ENCODE measurements at places on chromosomes 5 and 9.

DNA sequence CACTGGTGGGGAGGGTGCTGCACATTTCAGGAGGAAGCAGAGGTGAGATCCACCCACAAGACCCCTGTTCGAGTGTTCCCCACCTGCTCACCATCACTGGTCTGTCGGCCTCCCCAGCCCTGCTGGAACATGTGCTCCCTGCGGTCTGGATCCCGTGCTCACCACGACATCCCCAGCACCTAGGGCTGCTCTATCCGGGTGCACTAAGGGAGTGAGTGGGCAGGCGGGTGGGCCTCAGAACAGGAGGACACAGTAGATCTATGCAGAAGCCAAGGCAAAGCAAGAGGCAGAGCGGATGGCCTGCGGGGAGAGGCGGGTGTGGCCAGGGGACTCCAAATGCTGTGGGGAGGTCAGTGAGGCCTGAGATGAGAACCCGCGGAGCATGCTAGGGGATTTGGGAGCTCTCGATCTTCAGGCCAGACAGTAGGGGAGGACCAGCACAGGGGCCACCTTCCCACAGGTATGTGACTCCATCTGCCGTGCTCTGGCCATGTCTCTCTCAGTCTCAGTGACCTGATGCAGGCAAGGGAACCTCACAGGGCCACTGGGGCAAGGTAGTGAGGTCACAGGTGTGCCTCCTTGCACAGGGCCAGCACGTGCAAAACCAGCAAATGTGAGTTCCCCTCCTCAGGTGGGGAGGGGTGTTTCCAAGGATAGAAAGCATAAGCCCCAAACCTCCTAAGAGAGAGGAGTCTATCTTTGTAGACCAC is 134.2 kb downstream of the ZNF354C start:
- DNase-seq = no peak

- DNase-seq = no peak
These were observed 289.7 kb upstream of the SEMA6A start for GRCh38 chr5:116864157-116864837.

DNA sequence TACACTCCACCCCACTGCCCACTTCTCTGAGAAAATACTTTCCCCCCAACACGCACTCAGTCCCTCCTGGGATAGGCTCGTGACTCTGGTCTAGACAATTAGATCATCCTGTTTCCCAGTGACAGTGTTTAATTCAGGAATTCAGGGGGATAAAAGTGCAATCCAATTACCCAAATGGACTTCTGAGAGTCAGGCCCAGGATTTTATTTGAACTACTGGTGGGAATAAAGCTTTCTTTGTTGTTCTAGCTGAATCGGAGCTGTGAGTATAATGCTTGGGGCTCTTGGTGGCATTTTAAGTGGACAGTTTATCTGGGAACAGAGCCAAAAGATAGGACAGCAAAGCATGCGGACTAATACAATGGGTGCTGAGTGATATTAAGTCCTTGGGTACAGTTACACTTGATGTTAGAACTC is 683.3 kb downstream of the MAT2B start:
- no peak for DNase-seq

DNA sequence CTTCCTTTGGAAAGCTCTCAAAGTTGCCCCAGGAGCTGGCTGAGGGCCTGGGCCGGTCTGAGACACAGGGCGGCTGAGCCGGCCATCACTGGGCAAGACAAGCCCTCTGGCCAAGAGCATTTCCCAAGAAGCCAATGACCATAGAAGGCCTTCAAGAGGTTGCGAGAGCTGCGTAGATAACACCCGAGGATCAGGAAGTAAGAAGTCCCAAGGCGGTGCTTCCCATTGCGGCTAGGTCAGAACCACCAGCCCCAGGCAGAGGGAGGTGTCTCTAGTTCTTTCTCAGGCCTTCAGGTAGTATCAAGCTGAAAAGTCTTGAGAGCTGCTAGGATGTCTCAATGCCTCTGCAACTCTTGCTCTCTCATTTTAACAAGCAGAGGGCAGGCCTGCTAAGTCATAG is 54.0 kb upstream of the C5orf58 start:
- DNase-seq = no peak

- DNase-seq = no peak
These were observed 39.9 kb downstream of the GDNF start for GRCh38 chr5:37799865-37800421.

- DNase-seq = no peak
These were observed 8.4 kb upstream of the EXOC3 start for GRCh38 chr5:434443-435146.

All from HL-60 (cell line).